IPS-NIHi11 (cell line): ENCODE measurements at places on chromosomes 4 and X.

DNA sequence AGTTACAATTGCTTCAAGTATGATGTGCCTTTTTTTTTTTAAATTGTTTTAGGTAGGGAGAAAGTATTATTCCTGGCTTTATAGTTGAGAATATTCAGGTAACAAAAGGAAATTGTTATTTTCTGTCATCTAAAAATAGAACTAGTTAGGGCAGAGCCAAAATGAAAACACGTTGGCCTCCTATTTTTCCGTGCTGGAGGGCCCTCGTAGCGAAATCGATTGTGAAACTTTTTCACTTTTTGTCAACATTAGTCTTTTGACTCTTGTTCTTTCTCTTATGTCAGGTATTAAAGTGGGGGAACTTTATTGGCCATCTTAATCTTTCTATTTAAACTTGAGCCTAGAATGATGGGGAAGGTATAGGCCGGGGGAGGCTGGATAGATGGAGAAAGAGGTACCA lies 104.9 kb downstream of the ARHGAP10 start:
- DNase-seq: no peak

- DNase-seq: no peak
Measured at GRCh38 chrX:69372435-69372834, 131.7 kb upstream of the NALF2 start.

DNA sequence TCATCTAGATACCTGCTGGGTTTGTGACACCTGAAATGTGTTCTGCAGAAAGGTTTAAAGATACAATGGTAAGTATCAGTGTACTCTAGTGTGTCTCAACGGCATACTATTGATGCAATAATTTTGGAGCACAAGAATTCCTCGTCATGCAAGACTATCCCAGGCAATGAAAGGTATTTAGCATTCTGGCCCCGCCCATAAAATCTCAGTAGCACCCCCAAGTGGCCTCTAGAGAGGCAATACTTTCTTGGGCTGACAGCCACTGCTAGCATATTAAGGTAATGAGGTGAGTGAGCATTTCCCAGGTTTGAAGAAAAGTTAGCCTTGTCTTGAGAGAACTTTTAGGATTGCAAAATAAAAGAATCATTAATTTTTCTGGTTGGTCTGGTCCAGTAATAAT lies 24.0 kb downstream of the TAB3 start:
- DNase-seq: peak; percentile 23

DNA sequence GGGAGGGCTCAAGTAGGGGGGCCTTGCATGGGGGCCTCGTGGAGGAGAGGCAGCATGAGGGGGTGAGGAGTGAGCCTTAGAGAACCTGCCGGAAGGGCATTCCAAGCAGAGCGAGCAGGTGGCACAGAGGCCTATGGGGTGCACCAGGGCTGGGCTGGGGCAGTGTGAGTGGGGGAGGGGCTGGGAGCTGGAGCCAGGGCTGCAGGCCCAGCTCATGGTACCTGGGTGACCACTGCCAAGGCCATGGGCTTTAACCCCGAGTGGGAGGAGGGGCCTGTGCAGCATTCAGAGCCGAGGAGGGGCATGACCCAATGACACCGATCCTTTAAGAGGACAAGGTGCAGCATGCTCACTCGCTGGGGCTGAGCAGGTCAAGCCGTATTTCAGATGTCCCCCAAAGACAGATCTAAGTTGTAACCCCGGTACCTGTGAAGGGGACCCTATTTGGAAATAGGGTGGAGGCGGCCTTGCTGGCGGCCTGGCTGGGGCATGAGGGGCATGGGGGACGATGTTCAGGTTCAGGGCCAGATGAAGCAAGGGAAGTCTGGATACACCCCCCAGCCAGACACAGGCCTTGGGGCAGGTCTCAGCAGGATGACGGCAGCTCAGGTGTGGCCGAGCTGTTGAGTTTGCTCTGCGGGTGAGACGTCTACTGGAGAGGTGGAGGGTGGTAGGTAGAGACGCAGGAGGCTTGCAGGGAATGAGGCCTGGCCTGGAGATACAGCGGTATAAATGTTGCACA lies 137.0 kb downstream of the CPZ start:
- no peak for DNase-seq

DNA sequence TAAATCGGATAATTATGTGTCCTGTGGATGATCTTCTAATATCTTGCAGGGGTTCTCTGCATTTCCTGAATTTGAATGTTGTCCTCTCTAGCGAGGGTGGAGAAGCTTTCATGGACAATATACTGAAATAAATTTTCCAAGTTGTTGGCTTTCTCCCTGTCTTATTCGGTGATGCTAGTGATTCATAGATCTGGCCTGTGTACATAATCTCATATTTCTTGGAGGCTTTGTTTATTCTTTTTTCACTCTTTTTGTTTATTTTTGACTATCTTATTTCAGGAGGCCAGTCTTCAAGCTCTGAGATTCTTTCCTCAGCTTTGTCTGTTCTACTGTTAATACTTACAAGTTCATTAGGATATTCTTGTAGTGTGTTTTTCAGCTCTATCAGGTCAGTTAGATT lies 20.7 kb upstream of the CLGN start:
- DNase-seq: no peak
